Erythroblast (primary cell): ENCODE measurements at places on chromosomes 13 and 19.

DNA sequence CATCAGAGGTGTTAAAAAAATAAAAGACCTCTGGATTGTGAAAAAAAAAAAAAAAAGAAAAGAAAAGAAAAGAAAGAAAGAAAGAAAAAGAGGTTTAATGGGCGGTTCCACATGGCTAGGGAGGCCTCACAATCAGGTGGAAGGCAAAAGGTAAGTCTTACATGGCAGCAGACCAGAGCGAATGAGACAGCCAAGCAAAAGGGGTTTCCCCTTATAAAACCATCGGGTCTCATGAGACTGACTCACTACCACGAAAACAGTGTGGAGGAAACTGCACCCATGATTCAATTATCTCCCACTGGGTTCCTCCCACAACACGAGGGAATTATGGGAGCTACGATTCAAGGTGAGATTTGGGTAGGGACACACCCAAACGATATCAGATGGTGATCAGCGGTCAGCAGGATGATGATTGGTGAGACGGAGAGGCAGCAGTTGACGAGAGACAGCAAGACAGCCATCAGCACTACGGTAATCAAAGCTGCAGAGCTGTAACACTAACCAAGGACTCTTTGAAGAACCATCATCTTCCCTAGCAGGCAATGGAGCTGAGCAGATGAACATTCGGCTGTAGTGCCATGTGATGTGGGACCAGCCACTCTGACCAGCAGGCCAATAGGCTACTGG is 3.9 kb upstream of the CD209 start:
- no peak for DNase-seq

GRCh38 chr19:18919900-18920214 is 342 bp downstream of the DDX49 start:
- no peak for DNase-seq

- DNase-seq = no peak
Measured at GRCh38 chr13:72390909-72391308, 336.5 kb downstream of the MZT1 start.

- DNase-seq = peak; percentile 56
Measured at GRCh38 chr13:112885782-112886268, 83.2 kb upstream of the MCF2L start.

DNA sequence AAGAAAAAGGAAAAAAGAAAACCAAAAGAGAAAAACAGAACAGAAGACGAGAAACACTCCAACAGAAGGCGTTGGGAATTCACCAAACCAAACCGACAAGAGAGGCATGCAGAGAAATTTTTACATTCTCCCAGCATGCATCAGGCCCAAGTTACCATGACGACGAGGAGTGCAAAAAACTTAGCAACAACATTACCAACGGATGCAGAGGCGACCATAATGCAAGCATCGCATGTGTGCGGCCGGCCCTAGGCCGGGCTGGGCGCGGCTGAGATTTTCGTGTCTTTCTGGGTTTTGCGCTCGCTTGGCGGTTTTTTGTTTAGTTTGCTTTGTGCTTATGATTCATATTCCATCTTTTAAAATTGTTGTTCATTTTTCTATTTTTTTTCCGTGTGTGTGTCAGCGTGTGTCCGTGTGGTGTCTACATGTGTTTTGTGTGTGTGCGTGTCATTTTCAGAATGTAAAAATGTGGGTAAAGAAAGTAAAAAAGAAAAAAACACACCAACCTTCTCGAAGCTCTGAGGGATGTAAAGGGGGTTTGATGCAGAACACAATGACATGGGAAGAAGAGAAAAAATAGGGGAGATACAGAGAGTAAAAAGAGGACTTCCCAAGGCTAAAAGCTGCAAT is 84.9 kb downstream of the PTPRS start:
- no peak for DNase-seq

DNA sequence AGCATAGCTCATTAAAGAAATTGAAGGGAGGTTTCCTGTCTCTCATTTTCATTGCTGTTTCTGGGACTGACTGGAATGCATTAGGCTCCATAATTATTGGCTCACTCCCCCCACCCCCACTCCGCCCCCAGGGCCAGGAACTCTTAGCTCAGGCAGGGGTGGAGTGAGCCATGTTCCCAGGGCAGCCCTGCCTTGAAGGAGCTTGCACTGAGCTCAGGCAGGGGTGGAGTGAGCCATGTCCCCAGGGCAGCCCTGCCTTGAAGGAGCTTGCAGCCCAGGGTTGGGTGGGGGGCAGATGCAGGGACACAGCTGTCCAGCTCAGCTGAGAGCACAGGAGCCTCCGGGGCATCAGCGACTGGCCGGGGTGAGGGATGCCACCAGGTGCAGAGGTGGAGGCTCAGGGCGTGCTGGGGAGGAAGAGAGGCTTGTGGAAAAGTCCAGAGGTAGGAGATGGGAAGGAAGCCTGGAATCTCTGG is 39.1 kb upstream of the TFDP1 start:
- no peak for DNase-seq

- no peak for DNase-seq
Measured at GRCh38 chr13:111034811-111035210, 80.3 kb upstream of the ARHGEF7 start.

GRCh38 chr13:64849196-64849595 is 2380.9 kb downstream of the PCDH9 start:
- no peak for DNase-seq

- no peak for DNase-seq
Measured at GRCh38 chr13:36774931-36775330, 44.1 kb upstream of the RFXAP start.

DNA sequence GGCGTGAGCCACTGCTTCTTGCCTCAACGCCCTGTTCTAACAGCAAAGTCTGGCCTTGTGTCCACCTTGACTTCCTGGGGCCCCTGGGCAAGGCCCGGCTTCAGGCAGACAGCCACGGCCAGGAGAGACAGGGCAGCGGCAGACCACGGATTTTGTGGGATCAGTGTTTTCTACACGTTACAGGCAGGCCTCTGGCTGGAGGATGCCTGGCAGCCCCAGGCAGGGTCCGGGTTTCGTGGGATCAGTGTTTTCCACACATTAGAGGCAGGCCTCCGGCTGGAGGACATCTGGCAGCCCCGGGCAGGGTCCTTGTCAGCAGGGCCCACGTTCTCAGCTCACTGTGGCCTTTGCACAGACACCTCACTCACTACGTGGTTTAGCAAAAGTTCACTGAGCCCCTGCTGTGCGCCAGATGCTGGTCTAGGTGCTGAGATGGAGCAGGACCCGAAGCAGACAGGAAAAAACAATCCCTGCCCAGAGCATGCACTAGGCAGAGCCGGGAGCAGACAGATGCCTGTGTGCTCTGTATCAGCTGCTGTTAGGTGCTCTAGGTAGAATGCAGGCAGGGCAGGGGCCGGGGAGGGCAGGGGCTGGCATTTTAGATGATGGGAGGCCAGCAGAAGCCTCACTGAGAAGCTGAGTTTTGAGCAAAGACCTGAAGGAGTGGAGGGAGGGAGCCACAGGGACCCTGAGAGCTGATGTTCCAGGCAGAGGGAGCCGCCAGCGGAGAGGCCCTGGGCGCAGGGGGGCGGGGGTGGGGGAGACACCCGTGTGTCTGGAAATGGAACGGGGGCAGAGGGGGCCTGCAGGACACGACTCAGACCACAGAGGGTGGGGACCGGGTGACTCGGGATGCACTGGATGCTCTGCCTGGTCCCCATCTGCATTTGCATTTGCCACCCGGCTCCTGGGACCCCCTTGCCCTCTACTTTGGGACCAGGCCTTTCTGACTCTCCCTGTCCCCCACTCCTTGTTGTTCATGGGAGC is 25.0 kb upstream of the NCCRP1 start:
- no peak for DNase-seq

GRCh38 chr13:48858122-48858902 is 117.4 kb upstream of the FNDC3A start:
- no peak for DNase-seq

GRCh38 chr13:36862002-36862685 is 43.1 kb downstream of the RFXAP start:
- peak; percentile 9 for DNase-seq
